Activated naive CD8-positive, alpha-beta T cell treated with anti-CD3 and anti-CD28 coated beads, Interleukin-2, amount 50 U/mL, for 24 hours (primary cell): ENCODE measurements at places on chromosomes 2 and 18.

DNA sequence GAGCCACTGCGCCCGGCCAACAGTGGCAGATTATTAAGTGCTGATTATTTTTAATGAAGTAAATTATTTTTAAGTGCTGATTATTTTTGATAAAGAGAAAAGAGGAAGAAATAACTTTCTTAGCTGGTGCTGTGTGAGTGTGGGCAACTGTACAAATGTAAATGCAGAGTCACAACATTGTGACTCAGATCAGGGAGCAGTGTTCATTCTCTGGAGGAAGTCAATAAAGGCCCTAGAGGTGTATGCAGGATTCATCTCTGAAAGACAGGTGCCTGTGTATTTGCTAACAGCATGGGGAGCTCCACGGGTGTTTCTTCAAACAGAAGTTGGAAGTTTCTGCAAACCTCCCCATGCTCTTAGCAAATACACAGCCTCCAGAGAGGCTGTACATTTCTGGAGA lies 6.2 kb downstream of the KRTCAP3 start:
- no peak overlapping the region for H3K4me3 ChIP-seq
- peaks cover 8% of the 10 kb centered on the region for H3K4me1 ChIP-seq
- peaks cover 1% of the 10 kb centered on the region for H3K36me3 ChIP-seq
- H3K27ac ChIP-seq, result no peak overlapping the region
- DNase-seq, result no peak

- H3K4me1 ChIP-seq, result no peaks in the 10 kb centered on the region
- no peak for DNase-seq
- H3K27me3 ChIP-seq, result peaks cover 4% of the 10 kb centered on the region
- H3K36me3 ChIP-seq, result no peaks in the 10 kb centered on the region
- no peak overlapping the region for H3K4me3 ChIP-seq
- no peak overlapping the region for H3K27ac ChIP-seq
These were observed 98.7 kb downstream of the MYCN start for GRCh38 chr2:16039055-16039454.

DNA sequence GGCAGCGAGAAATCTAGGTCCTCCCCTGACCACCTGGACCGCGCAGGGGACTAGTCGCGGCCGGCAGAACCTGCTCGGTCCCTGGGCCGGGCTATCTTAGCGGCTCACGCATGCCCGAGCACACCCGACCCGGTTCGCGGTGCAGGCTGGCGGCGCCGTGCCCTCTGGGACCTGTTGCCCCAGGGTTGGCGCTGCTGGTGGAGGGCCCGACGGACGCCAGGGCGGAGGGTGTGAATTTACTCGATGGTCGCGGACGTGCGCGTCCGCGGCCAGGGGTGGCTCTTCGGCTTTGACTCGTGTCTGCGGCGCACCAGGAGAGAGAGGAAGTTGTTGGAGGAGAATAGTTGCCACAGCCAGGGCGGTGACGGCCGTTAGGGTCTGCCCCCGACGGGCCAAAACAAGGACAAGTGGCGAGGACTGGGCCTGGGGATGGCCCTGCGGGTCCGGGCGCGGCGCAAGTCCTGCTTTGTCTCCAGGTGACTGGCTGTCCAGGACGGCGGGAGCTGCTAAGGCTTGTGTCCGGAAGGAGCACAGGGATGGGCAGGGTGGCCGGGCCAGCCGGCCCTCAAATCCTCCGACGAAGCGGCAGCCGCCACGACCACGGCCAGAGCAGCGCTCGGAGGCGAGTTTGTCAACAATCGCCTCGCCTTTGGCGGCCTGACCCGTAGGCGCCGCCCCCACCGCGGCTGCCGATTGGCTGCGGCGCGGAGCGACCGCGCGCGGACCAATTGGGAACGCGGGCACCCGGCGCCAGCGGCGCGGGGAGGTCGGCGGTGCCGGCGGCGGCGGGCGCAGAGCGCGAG lies 1.3 kb downstream of the BCL2L11 start:
- peaks cover 43% of the 10 kb centered on the region for H3K36me3 ChIP-seq
- peak overlapping the region; percentile 93 for H3K4me3 ChIP-seq
- peaks cover 27% of the 10 kb centered on the region for H3K27me3 ChIP-seq
- peak; percentile 83 for DNase-seq

DNA sequence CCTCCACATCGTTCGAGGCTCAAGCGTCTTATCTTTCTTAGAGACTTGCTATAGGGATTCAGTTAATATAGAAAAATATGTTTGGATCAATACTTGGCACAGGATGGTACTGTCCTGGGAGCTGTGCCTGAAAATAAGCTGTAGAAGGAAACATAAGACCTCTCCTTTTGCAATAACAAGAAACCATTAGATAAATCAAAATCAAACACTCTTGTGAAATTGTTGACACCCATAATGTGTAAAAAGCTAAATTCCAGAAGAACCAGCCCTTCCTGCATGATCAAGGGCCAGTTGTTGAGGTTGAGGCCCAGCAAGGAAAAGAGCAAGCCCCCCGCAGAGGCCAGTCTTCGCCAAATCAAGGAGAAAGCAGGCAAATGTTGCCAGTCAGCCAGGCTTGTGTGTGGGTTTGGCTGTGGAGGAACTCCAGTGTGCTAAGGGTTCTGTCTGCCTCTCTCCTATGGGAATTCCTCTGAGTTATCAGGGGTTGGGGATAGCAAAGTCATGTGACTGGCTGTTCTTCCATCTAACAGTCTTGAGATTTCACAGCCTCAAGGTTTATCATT lies 185.7 kb downstream of the ACKR3 start:
- H3K4me1 ChIP-seq, result no peaks in the 10 kb centered on the region
- no peaks in the 10 kb centered on the region for H3K36me3 ChIP-seq
- H3K4me3 ChIP-seq, result no peak overlapping the region
- no peaks in the 10 kb centered on the region for H3K27me3 ChIP-seq

DNA sequence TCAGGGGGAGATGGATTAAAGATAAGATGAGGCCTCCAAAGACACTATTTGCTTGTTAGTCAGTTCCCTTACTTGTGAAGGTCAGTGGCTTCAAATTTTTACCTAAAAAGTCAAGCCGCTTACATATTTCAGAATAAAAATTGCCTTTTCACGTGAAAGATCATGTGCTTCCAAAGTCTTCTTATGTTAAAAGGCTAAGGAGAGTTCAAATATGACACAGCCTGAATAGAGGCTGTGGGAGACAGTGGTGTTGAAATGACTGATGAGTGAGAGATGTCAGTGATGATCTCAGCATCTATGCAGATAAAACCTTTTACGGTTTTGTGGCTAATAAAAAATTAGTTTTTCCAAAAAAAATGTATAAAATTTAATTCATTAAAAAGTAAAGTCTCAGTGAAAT lies 40.5 kb downstream of the UPP2 start:
- H3K27me3 ChIP-seq, result peaks cover 4% of the 10 kb centered on the region
- H3K27ac ChIP-seq, result no peak overlapping the region
- no peaks in the 10 kb centered on the region for H3K36me3 ChIP-seq
- peaks cover 2% of the 10 kb centered on the region for H3K4me1 ChIP-seq
- DNase-seq, result no peak

- no peaks in the 10 kb centered on the region for H3K36me3 ChIP-seq
- DNase-seq, result peak; percentile 12
These were observed 8.4 kb upstream of the TRABD2A start for GRCh38 chr2:84889332-84889731.

- no peaks in the 10 kb centered on the region for H3K27me3 ChIP-seq
- H3K36me3 ChIP-seq, result no peaks in the 10 kb centered on the region
- H3K27ac ChIP-seq, result no peak overlapping the region
- no peaks in the 10 kb centered on the region for H3K4me1 ChIP-seq
- no peak overlapping the region for H3K4me3 ChIP-seq
These were observed 154.8 kb downstream of the RNF152 start for GRCh38 chr18:61738042-61738441.

DNA sequence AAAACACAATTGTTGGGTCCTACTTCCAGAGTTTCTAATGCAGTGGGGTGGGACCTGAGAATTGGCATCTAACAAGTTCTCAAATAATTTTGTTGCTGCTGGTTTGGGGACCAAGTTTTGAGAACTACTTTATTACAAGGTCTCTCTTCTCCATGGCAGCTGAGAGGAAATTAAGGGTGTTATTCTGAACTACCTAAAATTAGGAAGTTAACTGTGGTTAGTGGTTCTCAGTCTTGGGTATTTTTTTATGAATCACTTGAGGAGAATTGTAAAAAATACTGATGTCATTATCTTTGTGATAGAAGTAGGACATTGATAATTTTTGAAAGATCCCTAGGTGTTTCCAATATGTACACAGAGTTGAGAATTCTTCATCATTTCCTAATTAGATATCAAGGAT lies 210.2 kb downstream of the MC4R start:
- H3K27me3 ChIP-seq, result no peaks in the 10 kb centered on the region
- H3K4me3 ChIP-seq, result no peak overlapping the region
- no peak overlapping the region for H3K27ac ChIP-seq
- no peaks in the 10 kb centered on the region for H3K36me3 ChIP-seq

- no peak overlapping the region for H3K4me3 ChIP-seq
- H3K27ac ChIP-seq, result no peak overlapping the region
- no peaks in the 10 kb centered on the region for H3K4me1 ChIP-seq
- no peak for DNase-seq
- peaks cover 10% of the 10 kb centered on the region for H3K27me3 ChIP-seq
These were observed 89.3 kb downstream of the PARD3B start for GRCh38 chr2:204634564-204634963.

- no peaks in the 10 kb centered on the region for H3K27me3 ChIP-seq
- H3K27ac ChIP-seq, result no peak overlapping the region
- peaks cover 4% of the 10 kb centered on the region for H3K36me3 ChIP-seq
- H3K4me1 ChIP-seq, result peaks cover 58% of the 10 kb centered on the region
- H3K4me3 ChIP-seq, result no peak overlapping the region
- no peak for DNase-seq
These were observed 15.4 kb upstream of the TET3 start for GRCh38 chr2:73969356-73969755.

DNA sequence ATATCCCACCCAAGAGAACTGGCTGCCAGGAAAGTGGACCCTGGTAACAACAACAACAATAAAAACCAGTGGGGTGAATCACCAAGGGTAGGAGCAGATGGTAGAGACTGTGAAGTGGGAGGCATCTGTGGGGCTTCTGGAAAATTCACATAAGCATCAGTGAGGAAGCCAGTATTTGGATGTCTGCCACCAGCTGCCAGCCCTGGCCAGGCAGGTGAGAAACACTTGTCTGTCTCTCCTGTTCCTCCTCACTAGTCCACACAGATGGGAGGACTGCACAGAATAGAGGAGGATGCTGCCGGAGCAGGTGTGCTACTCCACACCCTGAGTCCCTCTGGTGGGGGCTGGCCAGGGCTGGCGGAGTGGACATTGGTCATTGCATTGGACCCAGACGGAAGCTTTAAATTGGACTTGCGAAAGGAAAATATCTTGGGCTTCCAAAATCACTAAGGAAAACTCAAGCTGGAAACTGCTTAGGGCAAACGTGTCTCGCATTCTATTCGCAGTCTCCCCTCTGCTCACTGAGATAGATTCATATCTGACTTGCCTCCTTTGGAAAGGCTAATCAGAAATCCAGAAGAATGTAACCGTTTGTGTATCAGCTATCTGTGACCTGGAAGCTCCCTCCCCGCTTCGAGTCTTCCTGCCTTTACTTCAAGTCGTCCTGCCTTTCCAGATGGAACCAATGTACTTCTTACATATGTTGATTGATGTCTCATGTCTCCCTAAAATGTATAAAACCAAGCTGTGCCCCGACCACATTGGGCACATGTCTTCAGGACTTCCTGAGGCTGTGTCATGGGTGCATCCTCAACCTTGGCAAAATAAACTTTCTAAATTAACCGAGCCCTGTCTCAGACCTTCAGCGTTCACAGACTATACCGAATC lies 69.1 kb downstream of the NAB1 start:
- H3K4me3 ChIP-seq, result peak overlapping the region; percentile 55
- H3K4me1 ChIP-seq, result peaks cover 71% of the 10 kb centered on the region
- peak overlapping the region; percentile 83 for H3K27ac ChIP-seq
- DNase-seq, result no peak
- no peaks in the 10 kb centered on the region for H3K27me3 ChIP-seq

GRCh38 chr2:43889416-43889815 lies 50.6 kb downstream of the ABCG8 start:
- H3K27ac ChIP-seq, result no peak overlapping the region
- H3K36me3 ChIP-seq, result peaks cover 71% of the 10 kb centered on the region
- H3K27me3 ChIP-seq, result no peaks in the 10 kb centered on the region
- no peak overlapping the region for H3K4me3 ChIP-seq

DNA sequence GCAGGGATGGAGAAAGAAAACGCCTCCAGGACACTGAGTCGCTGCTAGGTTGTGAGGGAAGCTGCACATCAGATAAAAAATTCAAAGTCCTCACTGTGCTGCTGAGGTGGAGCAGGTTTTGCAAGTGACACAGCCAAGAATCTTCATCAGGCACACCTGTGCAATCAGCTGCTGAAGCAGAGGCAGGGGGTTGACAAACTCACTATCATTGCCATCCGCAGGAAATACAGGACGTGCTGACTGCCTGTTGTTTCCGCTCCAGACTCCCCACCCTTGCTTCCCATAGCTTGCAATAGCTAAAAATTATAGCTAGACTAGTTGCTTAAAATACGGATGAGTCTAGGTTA lies 147.8 kb upstream of the FHL2 start:
- H3K4me3 ChIP-seq, result no peak overlapping the region
- H3K27ac ChIP-seq, result no peak overlapping the region
- H3K4me1 ChIP-seq, result no peaks in the 10 kb centered on the region
- H3K36me3 ChIP-seq, result no peaks in the 10 kb centered on the region

- H3K36me3 ChIP-seq, result peaks cover 2% of the 10 kb centered on the region
- no peak overlapping the region for H3K4me3 ChIP-seq
- H3K4me1 ChIP-seq, result no peaks in the 10 kb centered on the region
- peaks cover 5% of the 10 kb centered on the region for H3K27me3 ChIP-seq
These were observed 92.3 kb upstream of the ALKAL2 start for GRCh38 chr2:380221-380620.

DNA sequence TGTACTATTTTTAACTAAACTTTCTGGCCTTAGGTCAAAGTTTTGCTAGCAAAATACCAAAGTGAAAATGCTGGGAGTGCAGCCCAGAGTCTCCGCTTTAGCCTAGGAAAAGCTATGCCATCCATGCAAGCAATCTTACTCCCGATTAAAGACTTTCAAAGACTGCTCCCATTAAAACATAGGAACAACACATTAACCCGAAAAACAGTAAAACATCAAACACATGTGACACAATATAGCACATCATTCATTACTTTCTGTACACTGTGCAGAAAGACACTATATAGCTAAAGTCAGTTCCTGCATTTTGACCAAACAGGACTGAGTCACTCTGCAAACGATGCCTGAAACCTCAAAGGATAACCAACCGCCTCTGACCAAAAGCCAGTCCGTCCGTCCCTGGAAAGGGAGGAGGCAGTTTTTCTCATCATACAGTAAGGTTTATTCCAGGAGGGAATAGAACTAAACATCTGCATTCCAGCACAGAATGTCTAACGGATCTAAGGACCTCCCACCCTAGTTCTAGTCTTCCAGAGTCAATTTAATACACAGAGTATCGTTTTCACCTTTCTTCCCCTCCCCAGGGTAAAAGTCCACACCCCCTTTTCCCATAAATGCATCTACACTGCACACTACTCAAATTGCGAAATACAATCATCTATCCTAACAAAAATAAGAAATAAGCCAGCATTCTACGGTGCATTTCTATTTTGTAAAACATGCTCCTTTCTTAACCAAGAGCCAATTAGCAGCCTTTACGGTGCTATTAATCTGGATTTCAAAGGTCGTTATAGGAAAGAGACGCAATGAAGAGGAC lies 1.7 kb downstream of the ROCK2 start:
- H3K36me3 ChIP-seq, result no peaks in the 10 kb centered on the region
- H3K27me3 ChIP-seq, result no peaks in the 10 kb centered on the region
- no peak for DNase-seq
- H3K27ac ChIP-seq, result peak overlapping the region; percentile 94
- H3K4me1 ChIP-seq, result peaks cover 32% of the 10 kb centered on the region
- H3K4me3 ChIP-seq, result peak overlapping the region; percentile 99
